ENCODE measurements at places on chromosomes 4 and X. TPM values are rescaled to one million over a fixed set of nuclear protein-coding genes. Genes with fewer than 3 reads are reported as not detected.

DNA sequence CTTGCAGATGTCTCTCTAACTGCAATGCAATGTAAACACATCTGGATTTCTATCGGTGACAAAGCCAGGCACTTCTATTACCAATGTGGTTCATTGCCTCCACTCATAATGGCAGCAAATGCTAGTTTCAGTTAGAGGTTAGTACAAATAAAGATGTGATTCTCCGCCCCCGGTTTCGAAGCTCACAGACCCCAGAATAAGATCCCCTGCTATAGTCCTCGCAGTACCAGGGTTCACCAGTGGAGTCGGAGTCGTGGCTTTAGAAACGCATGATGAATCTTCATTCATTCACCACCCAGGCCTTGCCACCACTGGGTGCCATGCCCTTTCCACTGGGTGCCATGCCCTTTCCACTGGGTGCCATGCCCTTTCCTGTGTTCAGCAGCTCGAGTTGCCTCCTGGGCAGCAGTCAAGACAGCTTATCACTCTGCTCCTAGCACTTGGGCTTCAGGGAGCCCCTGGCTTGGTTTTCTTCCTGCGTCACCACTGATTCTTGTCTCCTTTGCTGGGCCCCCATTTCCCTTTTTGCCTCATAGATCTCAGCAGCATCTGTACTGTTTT lies 3.5 kb upstream of the NAA10 start:
- H3K27me3 ChIP-seq: no peaks in the 10 kb centered on the region
- no peak overlapping the region for H3K4me3 ChIP-seq
- DNase-seq: no peak
- H3K36me3 ChIP-seq: no peaks in the 10 kb centered on the region
- peaks cover 15% of the 10 kb centered on the region for H3K4me1 ChIP-seq

DNA sequence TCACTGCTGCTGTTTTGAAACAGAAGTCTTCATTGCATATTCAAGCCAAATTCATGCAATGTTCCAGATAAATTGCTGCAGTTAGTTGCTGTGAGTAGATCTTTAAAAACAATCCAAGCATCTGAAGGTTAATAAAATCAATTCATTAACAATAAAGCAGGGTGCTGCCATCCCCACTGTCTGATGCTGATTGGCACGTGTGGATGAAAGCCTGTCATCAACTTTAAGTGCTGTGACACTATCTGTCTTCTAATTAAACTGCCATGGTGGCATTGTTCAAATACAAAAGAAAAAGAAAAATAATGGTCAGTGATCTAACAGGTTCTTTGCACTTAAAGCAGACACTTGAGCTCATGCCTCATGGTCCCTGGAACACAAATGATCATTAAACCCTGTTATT lies 63.0 kb upstream of the MND1 start:
- no peaks in the 10 kb centered on the region for H3K27me3 ChIP-seq
- H3K36me3 ChIP-seq: no peaks in the 10 kb centered on the region
- no peak overlapping the region for H3K27ac ChIP-seq
- H3K4me3 ChIP-seq: no peak overlapping the region

- H3K27me3 ChIP-seq: no peaks in the 10 kb centered on the region
- no peak for DNase-seq
- no peaks in the 10 kb centered on the region for H3K36me3 ChIP-seq
- peaks cover 56% of the 10 kb centered on the region for H3K4me1 ChIP-seq
- H3K27ac ChIP-seq: peak overlapping the region; percentile 96
These were observed 674 bp downstream of the SEC24B start for GRCh38 chr4:109434007-109434971.

DNA sequence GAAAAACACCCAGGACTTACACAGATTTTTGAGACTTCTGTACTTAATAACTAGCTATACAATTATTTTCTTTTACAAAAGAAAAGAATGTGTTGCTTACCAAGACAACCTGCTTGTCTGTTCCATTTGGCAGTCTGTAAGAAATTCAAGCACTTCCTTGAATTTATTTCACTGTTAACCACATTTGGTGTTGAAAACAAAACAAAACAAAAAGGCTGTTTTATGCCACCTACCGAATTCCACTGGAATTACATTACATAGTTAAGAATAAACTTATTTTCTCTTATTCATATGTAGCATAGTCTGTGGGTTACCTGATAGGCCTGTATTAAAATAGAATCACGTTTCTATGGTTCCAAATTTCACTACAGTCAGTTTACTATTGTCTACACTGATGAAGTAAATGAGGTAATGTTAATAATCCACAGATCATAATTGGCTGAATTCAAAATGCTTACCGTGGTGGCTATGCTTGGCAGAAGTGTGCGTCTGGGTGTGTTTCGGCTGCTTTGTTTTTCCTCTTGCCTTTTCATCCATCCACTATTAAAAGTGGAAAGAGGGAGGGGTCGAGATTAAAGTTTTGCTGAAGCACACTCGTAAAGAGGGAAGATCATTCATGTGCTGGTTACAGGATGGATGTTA lies at the start of gene TLR1:
Gene TLR1, minus strand, starts transcription at position 138 of the 642 bp plus-strand sequence. CDS start 5,960 bp downstream, outside the sequence.
- H3K36me3 ChIP-seq: no peaks in the 10 kb centered on the region
- peak within 1 kb of the TSS; percentile 32 for H3K4me3 ChIP-seq
- H3K27ac ChIP-seq: peak within 1 kb of the TSS; percentile 76
- peaks cover 19% of the 10 kb centered on the region for H3K4me1 ChIP-seq
- no peaks in the 10 kb centered on the region for H3K27me3 ChIP-seq
- no peak for DNase-seq

DNA sequence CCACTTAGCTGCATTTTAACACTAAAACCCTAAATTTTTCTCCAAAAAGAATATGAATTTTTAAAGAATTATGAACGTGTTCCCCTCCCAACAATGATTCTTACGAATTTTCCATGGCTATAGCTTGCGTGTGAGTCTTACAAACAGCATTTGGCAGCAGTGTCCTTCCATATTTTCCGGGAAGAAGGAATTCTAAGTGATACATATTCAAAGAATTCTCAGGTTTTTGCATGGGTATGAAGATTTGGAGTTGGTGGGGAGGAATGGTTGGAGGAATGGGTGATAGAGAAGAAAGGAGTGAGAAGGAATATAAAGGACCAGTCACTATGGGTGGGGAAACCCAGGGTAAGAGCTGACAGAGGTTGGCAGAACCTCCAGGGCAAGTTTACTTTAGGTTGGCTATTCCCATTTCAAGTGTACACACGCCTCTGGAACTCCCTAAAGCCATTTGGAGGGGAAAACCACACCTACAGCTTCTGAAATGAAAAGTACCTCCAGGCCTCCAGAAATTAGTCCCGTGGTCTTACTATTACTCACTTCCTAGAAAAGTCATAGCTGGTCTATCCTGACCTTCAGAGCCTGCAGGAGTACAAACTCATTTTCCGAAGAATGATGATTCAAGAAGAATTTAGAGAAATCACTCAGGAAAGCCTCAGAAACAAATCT lies 420.8 kb upstream of the DIPK2B start:
- no peak for DNase-seq
- no peaks in the 10 kb centered on the region for H3K4me1 ChIP-seq
- H3K36me3 ChIP-seq: no peaks in the 10 kb centered on the region
- H3K4me3 ChIP-seq: no peak overlapping the region

- no peak within 1 kb of the TSS for H3K27ac ChIP-seq
- peak within 1 kb of the TSS; percentile 20 for H3K4me3 ChIP-seq
- no peaks in the 10 kb centered on the region for H3K27me3 ChIP-seq
- DNase-seq: no peak
These were observed at the start of gene FSTL5 for GRCh38 chr4:162163892-162164759. Gene FSTL5, minus strand, starts transcription at chr4:162164000. Its CDS starts 52,604 bp downstream, at chr4:162111396.

GRCh38 chr4:3338321-3338838 lies 45.6 kb downstream of the RGS12 start:
- peak; percentile 64 for DNase-seq
- peaks cover 14% of the 10 kb centered on the region for H3K4me1 ChIP-seq

- no peaks in the 10 kb centered on the region for H3K27me3 ChIP-seq
- H3K4me1 ChIP-seq: no peaks in the 10 kb centered on the region
- H3K36me3 ChIP-seq: no peaks in the 10 kb centered on the region
- no peak overlapping the region for H3K4me3 ChIP-seq
- no peak for DNase-seq
These were observed 13.2 kb downstream of the NEIL3 start for GRCh38 chr4:177322881-177323280.

Gene ACSL4
- total RNA-seq: 39.8 TPM

All from vagina (tissue), 2 donors.